A549 treated with CORT108297 at 1 μM for 4 hours (cell line): ENCODE measurements at places on chromosomes 11 and 22. TPM values are rescaled to one million over a fixed set of nuclear protein-coding genes. Genes with fewer than 3 reads are reported as not detected.

The IGSF9B gene
- 0.54 to 1.7 TPM (median 1.1 TPM) in 5 replicates for total RNA-seq

The APOL4 gene
- not detected in 5 replicates for total RNA-seq

The NNMT gene
- 216 to 289 TPM (median 270 TPM) in 5 replicates for total RNA-seq

The FGF3 gene
- not detected in 5 replicates for total RNA-seq

The MPPED1 gene
- total RNA-seq: 0.07 TPM in 1 of 5 replicates, not detected in the others

The LRRC51 gene
- 6.9 to 8.8 TPM (median 7.7 TPM) in 5 replicates for total RNA-seq

The SHANK2 gene
- 6.5 to 8.8 TPM (median 7.7 TPM) in 5 replicates for total RNA-seq

The SMPD1 gene
- 10.0 to 11.9 TPM (median 10.5 TPM) in 5 replicates for total RNA-seq

The CECR2 gene
- total RNA-seq: 0.06 to 0.12 TPM (median 0.09 TPM) in 5 replicates

The HBG1 gene
- not detected in 5 replicates for total RNA-seq

The GLYAT gene
- total RNA-seq: not detected in 5 replicates

The PLAAT5 gene
- total RNA-seq: 0.05 to 0.06 TPM in 2 of 5 replicates, not detected in the others

The ADSL gene
- total RNA-seq: 84.0 to 94.1 TPM (median 87.5 TPM) in 5 replicates

The ELFN2 gene
- total RNA-seq: 5.8 to 10.1 TPM (median 9.8 TPM) in 5 replicates

The LDHAL6A gene
- not detected in 5 replicates for total RNA-seq

The MTMR2 gene
- total RNA-seq: 18.7 to 24.4 TPM (median 19.3 TPM) in 5 replicates

The TMEM218 gene
- 21.8 to 25.2 TPM (median 22.9 TPM) in 5 replicates for total RNA-seq

The RASL10A gene
- total RNA-seq: 0.21 to 0.61 TPM (median 0.37 TPM) in 4 of 5 replicates, not detected in the other

The OR51I1 gene
- total RNA-seq: not detected in 5 replicates

The CTSW gene
- 0.06 to 0.16 TPM in 2 of 5 replicates, not detected in the others for total RNA-seq

The CCDC85B gene
- total RNA-seq: 24.4 to 53.2 TPM (median 49.6 TPM) in 5 replicates

The OR52E6 gene
- not detected in 5 replicates for total RNA-seq

The KLHDC7B gene
- total RNA-seq: 0.02 to 0.03 TPM (median 0.03 TPM) in 4 of 5 replicates, not detected in the other

The TLCD5 gene
- 5.1 to 8.7 TPM (median 7.2 TPM) in 5 replicates for total RNA-seq

The OR4S2 gene
- not detected in 5 replicates for total RNA-seq

The GAS2L1 gene
- 21.2 to 37.0 TPM (median 34.4 TPM) in 5 replicates for total RNA-seq

The SAA4 gene
- not detected in 5 replicates for total RNA-seq

The PRRG4 gene
- total RNA-seq: 0.57 to 0.76 TPM (median 0.72 TPM) in 5 replicates

The GVQW3 gene
- total RNA-seq: 0.71 to 1.2 TPM (median 1.0 TPM) in 5 replicates

The INPP5J gene
- total RNA-seq: 0.50 to 0.78 TPM (median 0.72 TPM) in 5 replicates

The SCGB1A1 gene
- 0.23 to 0.45 TPM in 2 of 5 replicates, not detected in the others for total RNA-seq

The TCF20 gene
- total RNA-seq: 11.6 to 15.2 TPM (median 13.5 TPM) in 5 replicates

The RCOR2 gene
- 0.87 to 1.3 TPM (median 1.1 TPM) in 5 replicates for total RNA-seq

The ACRV1 gene
- total RNA-seq: not detected in 5 replicates

The SGSM1 gene
- 0.18 to 0.64 TPM (median 0.29 TPM) in 5 replicates for total RNA-seq

The ENTHD1 gene
- total RNA-seq: not detected in 5 replicates

The SCUBE2 gene
- total RNA-seq: 0.38 to 0.82 TPM (median 0.43 TPM) in 5 replicates
